Calu3 (cell line): ENCODE measurements at places on chromosomes 5 and 9. TPM values are rescaled to one million over a fixed set of nuclear protein-coding genes. Genes with fewer than 3 reads are reported as not detected.

DNA sequence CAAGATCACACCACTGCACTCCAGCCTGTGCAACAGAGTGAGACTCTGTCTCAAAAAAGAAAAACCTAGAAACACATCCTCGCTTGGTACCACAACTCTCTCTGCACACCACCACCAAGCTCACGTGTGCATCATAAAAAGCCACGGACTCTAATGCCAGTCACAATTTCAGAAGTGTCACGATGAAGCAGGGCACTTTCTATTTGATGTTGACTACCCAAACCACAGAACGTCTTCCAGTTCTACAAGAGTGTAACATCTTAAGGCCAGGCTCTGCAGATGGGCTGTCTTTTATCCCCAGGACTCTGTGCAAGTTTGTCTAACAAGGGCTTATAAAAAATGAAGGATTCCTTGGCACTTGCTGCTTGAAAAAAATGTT lies 22.9 kb downstream of the GFPT2 start:
- H3K27ac ChIP-seq: no peak overlapping the region
- H3K36me3 ChIP-seq: peaks cover 5% of the 10 kb centered on the region
- peaks cover 29% of the 10 kb centered on the region for H3K4me1 ChIP-seq
- H3K4me3 ChIP-seq: no peak overlapping the region

CARTPT gene
- not detected in 2 replicates for total RNA-seq

C6 gene
- 0.24 TPM in 1 of 2 replicates, not detected in the other for total RNA-seq

- H3K27ac ChIP-seq: no peak overlapping the region
- H3K36me3 ChIP-seq: no peaks in the 10 kb centered on the region
- H3K27me3 ChIP-seq: no peaks in the 10 kb centered on the region
- no peaks in the 10 kb centered on the region for H3K4me1 ChIP-seq
Observed at GRCh38 chr5:85462957-85463356, 1078.3 kb upstream of the EDIL3 start.

HNRNPAB gene
- total RNA-seq: 306 and 314 TPM in 2 replicates

GRCh38 chr5:18334949-18335348 lies 700.7 kb downstream of the TAF11L14 start:
- no peaks in the 10 kb centered on the region for H3K27me3 ChIP-seq
- H3K4me1 ChIP-seq: no peaks in the 10 kb centered on the region
- H3K36me3 ChIP-seq: no peaks in the 10 kb centered on the region
- no peak overlapping the region for H3K27ac ChIP-seq

DNA sequence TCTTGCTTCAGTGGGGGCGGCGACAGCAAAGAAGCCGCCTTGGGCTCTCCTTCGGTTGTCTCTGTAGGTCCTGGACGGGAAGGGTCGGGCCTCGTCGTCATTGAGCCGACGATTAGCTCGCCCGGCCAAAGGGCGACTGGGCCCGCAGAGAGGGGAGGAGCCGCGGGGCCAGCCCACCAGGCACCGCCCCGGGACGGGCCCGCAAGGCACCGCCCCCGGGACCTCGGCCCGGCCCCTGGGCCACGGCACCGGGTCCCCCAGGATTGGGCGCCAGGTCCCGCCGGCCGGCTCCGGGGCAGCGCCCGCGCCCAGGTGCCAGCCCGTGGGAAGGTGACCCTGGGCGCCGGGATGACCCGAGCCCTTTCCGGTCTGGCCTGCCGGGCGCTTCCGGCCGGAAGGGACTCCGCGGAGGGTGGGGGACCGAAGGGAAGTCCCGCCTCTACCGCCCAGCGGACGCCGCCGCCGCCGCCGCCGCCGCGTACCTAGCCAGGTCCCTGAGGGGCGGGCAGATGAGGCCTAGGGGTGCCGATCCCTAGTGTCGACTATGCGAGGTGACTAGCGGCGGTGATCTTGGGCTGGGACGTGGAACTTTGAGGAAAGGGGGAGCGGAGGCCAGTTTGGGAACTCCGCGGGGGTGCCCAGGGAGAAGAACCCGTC lies at the start of the genes GBA2 and RGP1:
Gene GBA2 (minus strand): TSS at position 371 of the 657 bp plus-strand sequence. CDS start 524 bp downstream, outside the sequence.
Gene RGP1 (plus strand): TSS at position 430 of the 657 bp plus-strand sequence. CDS start 469 bp downstream, outside the sequence.
- DNase-seq: peak; percentile 81
- H3K27ac ChIP-seq: peak within 1 kb of the TSS; percentile 52
- peaks cover 48% of the 10 kb centered on the region for H3K36me3 ChIP-seq
- no peaks in the 10 kb centered on the region for H3K27me3 ChIP-seq
- peak within 1 kb of the TSS; percentile 78 for H3K4me3 ChIP-seq

ARHGEF39 gene
- total RNA-seq: 14.2 and 15.4 TPM in 2 replicates

ARSI gene
- 0.71 and 0.93 TPM in 2 replicates for total RNA-seq

GRCh38 chr5:33049298-33049697 lies 338.2 kb downstream of the NPR3 start:
- no peak for DNase-seq
- no peak overlapping the region for H3K27ac ChIP-seq
- no peaks in the 10 kb centered on the region for H3K36me3 ChIP-seq
- no peaks in the 10 kb centered on the region for H3K4me1 ChIP-seq

- H3K27ac ChIP-seq: no peak overlapping the region
- peaks cover 5% of the 10 kb centered on the region for H3K36me3 ChIP-seq
- H3K27me3 ChIP-seq: peaks cover 19% of the 10 kb centered on the region
- H3K4me3 ChIP-seq: no peak overlapping the region
- H3K4me1 ChIP-seq: no peaks in the 10 kb centered on the region
Observed at GRCh38 chr9:34658461-34658860, 4.0 kb downstream of the CCL27 start.

DNA sequence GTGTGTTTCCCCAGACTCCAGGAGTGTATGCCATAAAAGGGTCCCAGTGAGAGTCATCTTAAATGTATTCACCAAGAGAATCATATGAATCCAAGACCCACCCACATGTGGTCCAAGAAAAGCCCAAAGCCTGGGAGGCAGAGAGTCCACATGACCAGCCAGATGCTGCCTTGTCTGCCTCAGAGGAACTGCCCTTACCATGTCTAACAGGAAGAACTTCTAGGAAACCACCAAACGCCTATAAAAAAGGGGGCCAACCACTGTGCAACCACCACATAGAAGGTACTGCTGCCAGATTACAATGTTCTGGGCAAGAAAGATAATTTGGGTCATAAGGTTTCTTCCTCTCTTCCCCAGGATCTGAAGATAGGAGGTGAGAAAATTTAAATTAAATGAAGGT lies 129.8 kb upstream of the SLC24A2 start:
- peaks cover 34% of the 10 kb centered on the region for H3K27me3 ChIP-seq
- H3K4me1 ChIP-seq: no peaks in the 10 kb centered on the region
- no peak overlapping the region for H3K27ac ChIP-seq
- H3K36me3 ChIP-seq: no peaks in the 10 kb centered on the region

DNA sequence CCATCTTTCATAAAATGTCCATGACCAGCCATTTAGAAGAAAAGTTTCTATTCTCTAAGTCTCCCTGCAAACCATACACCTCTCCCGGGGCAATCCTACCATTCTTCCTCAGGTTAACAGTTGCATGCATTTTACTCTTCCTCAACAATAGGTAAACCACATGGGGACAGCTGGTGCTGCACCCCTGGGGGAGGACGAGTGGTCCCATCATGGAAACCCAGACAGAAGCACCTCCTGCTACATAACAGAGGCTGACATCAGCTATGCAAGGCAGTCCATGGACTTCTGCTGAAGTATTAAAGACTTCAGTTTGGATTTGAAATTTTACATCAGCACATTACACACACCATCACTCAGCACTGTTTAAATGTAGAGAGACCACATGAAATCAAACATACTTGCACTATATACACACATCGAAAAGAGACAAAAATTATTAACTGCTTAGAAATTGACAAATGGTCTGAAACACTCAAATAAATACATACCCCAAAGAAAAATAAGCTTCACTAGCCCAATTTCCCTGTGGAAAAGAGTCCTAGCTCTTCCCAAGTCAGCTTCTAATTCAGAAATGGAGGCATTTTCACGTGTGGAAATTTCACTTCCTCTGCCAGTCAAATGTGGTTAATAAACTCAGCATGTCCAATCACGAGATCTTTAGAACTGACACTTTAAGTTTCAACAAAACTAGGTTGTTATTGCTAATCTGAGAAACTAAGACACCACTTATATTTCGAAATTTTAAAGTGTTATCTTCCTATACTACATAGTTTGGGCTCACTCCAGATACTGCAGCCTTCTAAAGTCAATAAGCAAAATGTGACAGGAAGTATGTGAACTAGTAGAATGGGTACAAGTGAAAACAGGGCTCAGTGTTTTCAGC lies 173.4 kb downstream of the ROR2 start:
- peaks cover 3% of the 10 kb centered on the region for H3K4me1 ChIP-seq
- no peak overlapping the region for H3K4me3 ChIP-seq
- H3K27ac ChIP-seq: no peak overlapping the region
- no peak for DNase-seq

TMEM8B gene
- total RNA-seq: 2.5 and 3.7 TPM in 2 replicates

IZUMO3 gene
- total RNA-seq: not detected in 2 replicates

LURAP1L gene
- total RNA-seq: 48.7 and 52.7 TPM in 2 replicates

PCDHGB2 gene
- total RNA-seq: 0.34 and 0.38 TPM in 2 replicates

GABRA1 gene
- total RNA-seq: not detected in 2 replicates

SOHLH1 gene
- not detected in 2 replicates for total RNA-seq

DNA sequence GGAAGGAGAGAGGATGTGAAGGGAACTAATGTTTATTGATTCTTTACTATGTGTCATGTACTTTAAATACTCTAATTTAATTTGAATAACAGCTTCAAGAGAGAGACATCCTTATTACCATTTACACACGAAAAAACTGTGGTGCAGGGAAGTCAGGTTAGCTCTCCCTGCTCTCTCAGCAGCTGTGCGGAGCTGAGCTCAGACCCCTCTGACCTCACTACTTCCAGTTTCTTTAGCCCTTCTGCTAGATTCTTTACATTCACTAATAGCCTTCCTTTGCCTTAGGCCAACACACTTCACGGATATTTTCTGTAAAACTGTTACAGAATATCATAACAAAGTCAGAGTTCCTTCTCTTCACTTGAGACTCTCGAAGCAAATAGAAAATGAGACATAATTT lies 131.3 kb upstream of the ARRDC3 start:
- H3K27me3 ChIP-seq: no peaks in the 10 kb centered on the region
- DNase-seq: no peak
- H3K27ac ChIP-seq: no peak overlapping the region

SKIC3 gene
- 93.0 and 102 TPM in 2 replicates for total RNA-seq

- H3K4me1 ChIP-seq: peaks cover 14% of the 10 kb centered on the region
- DNase-seq: no peak
- no peak overlapping the region for H3K4me3 ChIP-seq
- no peaks in the 10 kb centered on the region for H3K36me3 ChIP-seq
Observed at GRCh38 chr9:90808890-90809685, 7.5 kb downstream of the SYK start.

C5orf52 gene
- not detected in 2 replicates for total RNA-seq

- peaks cover 30% of the 10 kb centered on the region for H3K4me1 ChIP-seq
- H3K27me3 ChIP-seq: no peaks in the 10 kb centered on the region
- H3K27ac ChIP-seq: peak overlapping the region; percentile 67
- DNase-seq: peak; percentile 30
- H3K36me3 ChIP-seq: no peaks in the 10 kb centered on the region
- H3K4me3 ChIP-seq: no peak overlapping the region
Observed at GRCh38 chr9:113454914-113455761, 8.4 kb upstream of the RGS3 start.

PCDHB5 gene
- total RNA-seq: not detected in 2 replicates

DNA sequence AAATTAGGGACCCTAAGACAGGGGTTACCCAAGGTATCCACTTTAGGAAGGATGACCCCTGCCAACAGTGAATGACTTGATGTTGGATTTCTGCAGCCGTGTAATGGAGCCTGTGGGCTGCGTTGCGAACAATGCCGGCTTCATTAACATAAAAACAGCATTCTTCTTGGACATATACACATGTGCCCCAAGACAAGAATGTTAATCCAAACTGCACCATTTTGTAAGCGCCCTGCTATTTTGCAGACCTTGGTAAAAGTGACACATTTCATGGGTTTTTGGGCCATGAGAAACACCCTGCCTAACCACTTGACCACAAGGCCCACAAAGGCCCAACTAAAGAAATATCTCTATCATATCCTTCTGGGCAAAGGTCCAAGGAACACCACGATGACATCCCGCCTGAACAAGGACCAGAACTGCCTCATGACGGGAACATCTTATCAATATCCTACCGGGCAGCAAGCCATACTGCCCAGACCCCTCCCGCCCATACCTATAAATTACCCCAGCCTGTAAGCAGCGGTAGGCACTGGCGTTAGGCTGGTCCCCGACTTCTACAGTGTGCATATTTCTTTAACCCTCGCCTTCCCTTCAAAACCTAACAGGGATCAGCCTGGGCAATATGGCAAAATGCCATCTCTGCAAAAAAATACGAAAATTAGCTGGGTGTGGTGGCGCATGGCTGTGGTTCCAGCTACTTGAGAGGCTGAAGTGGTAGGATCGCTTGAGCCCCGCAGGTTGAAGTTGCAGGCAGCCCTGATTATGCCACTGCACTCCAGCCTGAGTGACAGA lies 9.7 kb upstream of the PDCD1LG2 start:
- no peaks in the 10 kb centered on the region for H3K36me3 ChIP-seq
- H3K27ac ChIP-seq: no peak overlapping the region
- no peaks in the 10 kb centered on the region for H3K27me3 ChIP-seq
- DNase-seq: no peak

- no peak overlapping the region for H3K27ac ChIP-seq
- peaks cover 69% of the 10 kb centered on the region for H3K27me3 ChIP-seq
- no peaks in the 10 kb centered on the region for H3K4me1 ChIP-seq
- no peaks in the 10 kb centered on the region for H3K36me3 ChIP-seq
- H3K4me3 ChIP-seq: no peak overlapping the region
Observed at GRCh38 chr9:99040251-99040900, 64.5 kb upstream of the TGFBR1 start.

GLRA1 gene
- not detected in 2 replicates for total RNA-seq

FOCAD gene
- 22.5 and 23.8 TPM in 2 replicates for total RNA-seq

- H3K36me3 ChIP-seq: no peaks in the 10 kb centered on the region
- H3K4me1 ChIP-seq: peaks cover 11% of the 10 kb centered on the region
- H3K27me3 ChIP-seq: no peaks in the 10 kb centered on the region
- H3K27ac ChIP-seq: no peak overlapping the region
Observed at GRCh38 chr5:57804505-57804904, 321.9 kb upstream of the ACTBL2 start.

GRCh38 chr9:5835808-5836207 lies 2.9 kb upstream of the ERMP1 start:
- no peaks in the 10 kb centered on the region for H3K27me3 ChIP-seq
- peaks cover 23% of the 10 kb centered on the region for H3K36me3 ChIP-seq
- H3K27ac ChIP-seq: no peak overlapping the region

DNA sequence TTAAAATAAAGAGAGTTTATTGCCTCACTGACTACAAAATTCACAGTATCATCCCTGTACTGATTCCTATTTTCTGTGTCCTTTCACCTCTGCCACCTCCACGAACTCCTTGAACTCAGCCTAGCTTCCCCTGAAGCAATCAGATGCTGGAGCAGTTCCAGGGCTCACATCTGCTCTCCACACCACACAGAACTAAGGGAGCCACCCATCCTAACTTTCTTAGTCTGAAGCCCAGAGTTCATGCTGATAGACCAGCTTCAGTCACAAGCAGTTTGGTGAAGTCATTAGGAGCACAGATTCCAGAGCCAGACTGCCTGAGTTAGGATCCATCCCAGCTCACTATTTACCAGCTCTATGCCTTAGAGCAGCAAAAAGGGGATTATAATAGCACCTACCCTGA lies 15.6 kb upstream of the EPB41L4A start:
- H3K36me3 ChIP-seq: no peaks in the 10 kb centered on the region
- H3K4me3 ChIP-seq: no peak overlapping the region
- peaks cover 20% of the 10 kb centered on the region for H3K4me1 ChIP-seq
- H3K27ac ChIP-seq: no peak overlapping the region
- no peaks in the 10 kb centered on the region for H3K27me3 ChIP-seq
